ENCODE measurements at places on chromosomes 7 and 10. TPM values are rescaled to one million over a fixed set of nuclear protein-coding genes. Genes with fewer than 3 reads are reported as not detected.

- DNase-seq, result no peak
Observed at GRCh38 chr7:135260930-135261721, 27.5 kb downstream of the STRA8 start.

- DNase-seq, result peak; percentile 83
Observed at GRCh38 chr7:6435486-6436384, 12.0 kb downstream of the DAGLB start.

Gene NEBL
- total RNA-seq, result 0.17 TPM

GRCh38 chr10:121455377-121455776 is 142.9 kb downstream of the FGFR2 start:
- no peak for DNase-seq

Gene NUTM2E
- not detected for total RNA-seq

Measured in activated T-cell treated with anti-CD3 and anti-CD28 coated beads, Interleukin-2, amount 50 U/mL, for 72 hours (primary cell).